ENCODE measurements at places on chromosomes 2 and 18.

DNA sequence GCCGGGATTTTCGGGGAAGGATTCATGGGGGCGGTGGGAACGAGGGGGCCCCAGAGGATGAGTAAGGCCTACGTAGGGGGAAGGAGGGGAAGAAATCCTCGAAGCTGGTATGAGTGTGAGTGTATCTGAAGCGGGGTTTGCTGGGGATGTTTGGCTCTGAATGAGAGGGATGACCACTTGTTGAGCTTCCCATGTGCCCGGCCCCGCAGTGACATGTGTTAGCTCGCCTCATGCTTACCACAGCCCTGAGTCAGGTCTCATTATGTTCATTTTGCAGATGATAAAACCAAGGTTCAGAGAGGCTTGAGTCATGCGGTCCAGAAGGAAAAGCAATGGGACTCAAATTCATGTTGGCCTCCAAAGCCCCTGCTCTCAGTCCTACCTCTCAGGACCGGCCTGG lies 214.7 kb downstream of the BCL2 start:
- no peak for DNase-seq

- no peak for DNase-seq
These were observed 98.3 kb downstream of the EPB41L5 start for GRCh38 chr2:120111193-120111592.

- no peak for DNase-seq
These were observed 885.6 kb upstream of the VRK2 start for GRCh38 chr2:57160976-57161375.

- no peak for DNase-seq
These were observed 85.4 kb downstream of the MAIP1 start for GRCh38 chr2:200040831-200041230.

- no peak for DNase-seq
These were observed 48.5 kb downstream of the LPIN2 start for GRCh38 chr18:2964361-2965010.
